ENCODE measurements at places on chromosomes 5 and 9.

GRCh38 chr5:178476972-178477754 is 113.0 kb downstream of the COL23A1 start:
- no peak for DNase-seq

- peak; percentile 70 for DNase-seq
Observed at GRCh38 chr5:176995896-176996767, 10.4 kb downstream of the UIMC1 start.

DNA sequence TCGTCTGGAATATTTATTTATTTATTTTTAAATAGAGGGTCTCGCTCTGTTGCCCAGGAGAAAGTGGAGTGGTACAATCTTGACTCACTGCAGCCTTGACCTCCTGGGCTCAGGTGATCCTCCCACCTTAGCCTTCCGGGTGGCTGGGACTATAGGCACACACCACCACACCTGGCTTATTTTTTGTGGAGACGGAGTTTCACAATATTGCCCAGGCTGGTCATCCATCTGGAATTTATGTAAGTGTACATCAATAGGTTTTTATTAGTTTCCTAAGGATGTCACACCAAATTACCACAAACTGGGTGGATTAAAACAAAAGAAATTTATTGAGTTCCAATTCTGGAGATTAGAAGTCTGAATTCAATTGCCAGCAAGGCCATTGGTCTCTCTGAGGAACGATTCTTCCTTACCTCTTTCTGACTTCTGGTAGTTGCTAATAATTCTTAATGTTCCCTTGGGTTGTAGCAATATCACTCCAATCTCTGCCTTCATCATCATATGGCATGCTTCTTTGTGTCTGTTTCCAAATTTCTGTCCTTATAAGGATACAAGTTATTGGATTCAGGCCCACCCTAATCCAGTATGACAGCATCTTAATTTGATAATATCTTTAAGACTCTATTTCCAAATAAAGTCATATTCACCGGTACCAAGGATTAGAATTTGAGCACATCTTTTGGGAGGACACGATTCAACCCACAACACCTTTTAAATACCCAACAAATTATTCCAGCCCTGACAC is 16.3 kb upstream of the RAD23B start:
- DNase-seq, result no peak

GRCh38 chr5:132193165-132193694 is 34.4 kb downstream of the P4HA2 start:
- no peak for DNase-seq
